CD4-positive, alpha-beta T cell treated with Interleukin-2 at 100 ng/mL for 4 hours (primary cell): ENCODE measurements at places on chromosomes 11 and 22.

- no peak for DNase-seq
These were observed 94.5 kb downstream of the TRIM29 start for GRCh38 chr11:120043328-120043945.

GRCh38 chr22:46072110-46072881 lies 78.0 kb upstream of the PPARA start:
- DNase-seq = peak; percentile 26

GRCh38 chr11:1573903-1574237 lies 1.8 kb upstream of the DUSP8 start:
- no peak for DNase-seq

DNA sequence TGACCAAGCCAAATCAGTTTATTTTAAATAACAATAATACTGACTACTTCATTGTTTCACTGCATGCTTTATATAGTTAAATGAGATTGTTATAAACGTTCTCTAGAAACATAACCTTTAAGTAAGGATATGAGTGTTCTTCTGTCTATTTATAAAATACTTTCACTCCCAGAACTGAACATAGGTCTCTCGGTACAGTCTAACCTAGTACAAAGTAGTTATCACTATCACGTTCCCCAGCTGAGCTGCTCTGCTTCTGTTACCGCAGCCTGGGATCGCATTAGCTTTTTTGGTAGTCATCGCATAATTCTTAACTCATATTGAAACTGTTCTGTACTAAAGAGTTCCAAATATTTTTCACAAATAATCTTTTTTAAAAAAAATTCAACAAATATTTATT lies 143.6 kb downstream of the WNT11 start:
- DNase-seq = no peak

DNA sequence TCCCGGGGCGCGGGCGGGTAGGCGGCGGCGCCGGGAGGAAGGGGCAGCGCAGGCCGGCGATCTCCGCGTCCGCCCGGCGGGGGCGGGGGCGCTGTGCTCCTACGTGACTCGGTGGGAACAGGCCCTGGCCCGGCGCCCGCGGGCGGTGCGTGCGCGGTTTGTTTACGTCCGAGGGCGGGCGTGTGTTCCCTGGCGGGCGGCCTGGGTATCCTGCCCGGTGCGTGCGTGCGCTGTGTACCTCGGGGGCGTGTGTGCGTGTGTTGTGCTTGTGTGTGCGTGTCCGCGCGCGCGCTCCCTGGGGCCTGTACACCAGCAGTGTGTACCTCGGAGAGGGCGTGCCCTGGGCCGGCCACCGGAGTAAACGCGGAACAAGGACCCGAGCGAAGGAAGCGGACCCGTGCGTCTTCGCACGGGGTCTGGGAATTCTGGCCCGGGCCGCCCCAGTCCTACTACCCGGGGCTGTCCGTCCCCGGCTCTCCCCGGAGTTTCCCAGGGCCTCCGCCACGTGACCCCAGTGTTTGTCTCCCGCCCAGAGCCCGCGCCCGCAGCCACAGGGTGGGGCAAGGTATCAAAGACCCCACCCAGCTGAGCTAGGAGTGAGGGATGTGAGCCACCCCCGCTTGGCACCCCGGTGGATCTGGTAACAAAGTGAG lies 769 bp downstream of the MAFF start:
- DNase-seq = peak; percentile 51

DNA sequence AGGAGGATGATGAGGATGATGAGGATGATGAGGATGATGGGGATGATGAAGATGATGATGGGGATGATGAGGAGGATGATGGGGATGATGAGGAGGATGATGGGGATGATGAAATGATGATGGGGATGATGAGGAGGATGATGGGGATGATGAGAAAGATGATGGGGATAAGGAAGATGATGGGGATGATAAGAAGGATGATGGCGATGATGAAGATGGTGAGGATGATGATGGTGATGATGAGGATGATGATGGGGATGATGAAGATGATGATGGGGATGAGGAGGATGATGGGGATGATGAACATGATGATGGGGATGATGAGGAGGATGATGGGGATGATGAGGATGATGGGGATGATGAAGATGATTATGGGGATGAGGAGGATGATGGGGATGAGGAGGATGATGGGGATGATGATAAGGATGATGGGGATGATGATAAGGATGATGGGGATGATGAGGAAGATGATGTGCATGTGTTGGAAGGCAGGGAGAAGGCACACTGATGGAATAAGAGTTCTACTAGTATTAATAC lies 78.9 kb upstream of the MTMR2 start:
- DNase-seq = no peak

- no peak for DNase-seq
These were observed 1.1 kb upstream of the NECTIN1 start for GRCh38 chr11:119729951-119730613.

DNA sequence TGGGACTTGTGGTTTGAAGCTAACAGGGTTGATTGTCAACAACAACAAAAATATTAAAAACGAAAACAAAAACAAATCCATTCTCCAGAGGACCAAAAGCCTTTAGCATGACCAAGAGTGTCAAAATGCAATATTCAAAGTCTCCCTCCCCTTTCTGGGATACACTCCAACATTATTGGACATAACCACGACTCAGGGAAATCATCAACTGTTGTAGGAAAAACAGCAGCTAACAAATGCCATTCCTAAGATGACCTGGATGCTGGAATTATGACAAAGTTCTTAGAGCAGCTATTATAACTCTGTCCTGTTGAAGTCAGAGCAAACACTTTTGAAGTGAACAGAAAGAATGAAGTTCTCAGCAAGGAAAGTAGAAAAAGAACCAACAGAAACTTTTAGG lies 143.0 kb downstream of the TMEM135 start:
- no peak for DNase-seq

DNA sequence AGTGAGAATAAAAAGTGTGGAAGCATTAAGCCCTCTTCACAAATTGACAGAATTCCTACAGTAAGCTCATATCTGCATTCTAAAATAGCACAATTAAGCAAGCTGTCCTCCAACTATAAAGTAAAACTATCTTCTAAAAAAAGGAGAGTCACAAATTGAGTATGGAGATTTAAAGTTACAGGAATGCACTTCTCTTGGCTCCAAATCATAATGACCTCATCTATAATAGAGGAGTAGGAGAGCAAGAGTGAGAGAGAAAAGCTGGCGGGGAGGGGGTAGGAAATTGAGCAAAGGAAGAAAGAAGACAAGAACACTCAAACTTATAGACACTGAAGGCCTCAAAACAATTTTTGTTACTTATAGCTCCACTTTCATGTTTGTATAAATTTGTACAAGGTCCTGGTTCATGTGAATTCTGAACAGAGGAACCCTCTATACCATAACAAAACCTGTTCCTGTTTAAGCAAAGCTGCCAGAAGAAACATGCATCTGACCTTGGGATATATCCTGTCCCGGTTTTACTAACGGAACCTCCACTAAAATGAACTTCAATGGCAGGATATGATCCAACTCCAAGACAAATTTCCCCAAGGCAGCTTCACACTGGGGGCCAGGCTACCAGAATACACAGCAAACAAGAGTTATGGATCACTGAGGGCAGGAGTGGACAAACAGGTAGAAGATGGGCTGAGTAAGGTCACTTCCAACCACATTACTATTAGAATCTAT lies 37.2 kb downstream of the SLC35F2 start:
- DNase-seq = no peak
